Body of pancreas (tissue), 4 donors: ENCODE measurements at places on chromosomes 1 and 21. TPM values are rescaled to one million over a fixed set of nuclear protein-coding genes. Genes with fewer than 3 reads are reported as not detected.

- DNase-seq = no peak
- no peaks in the 10 kb centered on the region for H3K36me3 ChIP-seq
- no peak overlapping the region for H3K4me3 ChIP-seq
- H3K27me3 ChIP-seq = no peaks in the 10 kb centered on the region
- no peaks in the 10 kb centered on the region for H3K4me1 ChIP-seq
These were observed 192.3 kb upstream of the C1orf87 start for GRCh38 chr1:60265560-60266535.

DNA sequence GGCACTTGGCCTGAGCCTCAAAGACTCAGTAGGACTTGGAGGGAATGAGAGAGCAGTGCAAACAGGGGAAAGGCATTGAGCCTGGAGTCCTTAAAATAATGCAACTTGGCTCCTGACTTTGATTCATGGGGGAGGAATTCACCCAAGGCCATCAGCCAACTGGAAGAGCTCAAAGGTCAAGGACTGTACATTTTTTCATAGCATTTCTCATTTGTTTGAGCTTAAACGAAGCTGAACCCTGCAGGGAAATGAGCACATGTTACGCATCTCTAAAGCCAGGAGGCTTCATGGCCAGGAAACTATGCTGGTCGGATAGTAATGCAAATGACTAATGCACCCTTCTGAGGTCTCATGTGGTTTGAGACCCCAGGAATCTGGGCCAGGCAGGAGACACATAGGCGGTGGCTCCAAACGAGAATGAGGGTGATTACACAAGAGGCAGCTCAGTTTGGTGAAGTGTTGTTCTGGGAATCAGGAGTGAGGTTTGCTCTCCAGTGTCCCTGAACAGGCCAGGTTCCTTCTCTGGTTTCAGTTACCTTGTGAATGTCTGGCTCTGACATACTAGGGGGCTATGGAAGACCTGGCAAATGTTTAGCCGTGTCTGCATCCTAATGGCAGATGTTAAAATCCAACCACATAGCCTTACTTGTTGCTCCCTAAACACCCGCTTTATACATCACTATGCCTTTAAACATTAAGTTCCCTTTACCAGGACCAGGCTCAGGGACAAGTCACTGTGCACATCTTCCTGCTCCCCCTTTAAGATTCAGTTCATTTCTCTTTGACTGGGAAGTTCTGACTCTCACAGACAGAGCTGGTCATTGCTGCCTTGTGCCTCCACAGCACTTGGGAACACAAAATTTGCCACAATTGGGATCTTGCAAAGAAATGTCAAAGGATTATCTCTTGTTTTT is 503.9 kb upstream of the USP24 start:
- no peaks in the 10 kb centered on the region for H3K36me3 ChIP-seq
- no peaks in the 10 kb centered on the region for H3K27me3 ChIP-seq

The SH2D5 gene
- not detected for total RNA-seq

- no peaks in the 10 kb centered on the region for H3K4me1 ChIP-seq
- no peak overlapping the region for H3K27ac ChIP-seq
- no peak overlapping the region for H3K4me3 ChIP-seq
- no peaks in the 10 kb centered on the region for H3K36me3 ChIP-seq
These were observed 187.1 kb downstream of the GRIK3 start for GRCh38 chr1:36847186-36847585.

DNA sequence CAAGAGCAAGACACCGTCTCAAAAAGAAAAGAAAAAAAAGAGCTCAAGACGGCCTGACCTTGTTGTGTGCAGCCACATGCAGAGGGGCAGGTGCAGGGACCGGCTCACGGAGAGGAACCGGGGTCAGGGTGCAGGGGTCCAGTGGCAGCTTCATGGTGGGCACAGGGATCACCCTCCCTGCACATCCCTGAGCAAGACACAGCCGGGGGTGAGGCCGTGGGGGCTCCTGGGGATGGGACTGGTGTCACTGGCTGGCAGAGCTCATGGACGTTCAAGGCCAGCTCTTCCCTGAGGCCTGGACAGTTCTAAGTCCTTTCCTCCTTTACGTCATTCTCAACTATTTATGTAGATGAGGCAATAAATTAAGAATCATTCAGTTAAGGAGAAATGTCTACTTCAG is 6.6 kb upstream of the TMEM240 start:
- DNase-seq = no peak
- H3K4me3 ChIP-seq = no peak overlapping the region
- H3K4me1 ChIP-seq = peaks cover 17% of the 10 kb centered on the region
- H3K27me3 ChIP-seq = no peaks in the 10 kb centered on the region
- H3K27ac ChIP-seq = no peak overlapping the region

The FAM43B gene
- 0.26 TPM for total RNA-seq

The PRAMEF18 gene
- not detected for total RNA-seq
